ENCODE measurements at places on chromosomes 13 and 19. TPM values are rescaled to one million over a fixed set of nuclear protein-coding genes. Genes with fewer than 3 reads are reported as not detected.
A peak's percentile ranks its signal among the peaks of the same experiment; 100 is the strongest.

GRCh38 chr13:29925457-29926097 lies 75.2 kb upstream of the UBL3 start:
- ATAC-seq, result peak; percentile 44

The CDX2 gene
- not detected for total RNA-seq

DNA sequence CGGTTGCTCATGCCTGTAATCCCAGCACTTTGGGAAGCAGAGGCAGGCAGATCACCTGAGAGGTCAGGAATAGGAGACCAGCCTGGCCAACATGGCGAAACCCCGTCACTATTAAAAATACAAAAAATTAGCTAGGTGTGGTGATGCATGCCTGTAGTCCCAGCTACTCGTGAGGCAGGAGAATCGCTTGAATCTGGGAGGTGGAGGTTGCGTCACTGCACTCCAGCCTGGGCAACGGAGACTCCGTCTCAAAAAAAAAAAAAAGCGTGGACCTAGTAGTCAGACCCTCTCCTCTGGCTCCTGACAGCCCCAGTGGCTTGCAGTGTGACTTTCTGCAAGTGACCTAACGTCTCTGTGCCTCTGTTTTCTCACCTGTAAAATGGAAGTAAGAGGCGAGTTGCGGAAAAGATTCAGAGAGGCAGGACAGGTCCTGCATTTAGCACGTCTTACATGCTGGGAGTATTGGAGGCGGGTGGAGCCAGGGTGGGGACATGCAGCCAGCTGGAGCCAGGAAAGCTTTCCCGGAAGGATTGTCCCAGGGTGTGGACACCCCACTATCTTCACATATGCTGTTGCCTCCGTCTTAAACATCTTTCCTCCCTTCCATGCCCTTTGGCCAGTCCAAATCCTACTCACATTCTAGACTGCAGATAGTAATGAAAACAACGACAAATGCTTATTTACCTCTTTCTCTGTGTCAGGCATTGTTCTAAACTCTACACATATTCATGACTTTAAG lies 2.9 kb downstream of the TUBB4A start:
- ATAC-seq, result no peak

- no peak for ATAC-seq
Observed at GRCh38 chr19:52464798-52465470, 11.6 kb downstream of the ZNF578 start.

GRCh38 chr13:78460176-78460575 lies 143.2 kb downstream of the POU4F1 start:
- no peak for ATAC-seq

- no peak for ATAC-seq
Observed at GRCh38 chr13:78764665-78765064, 105.7 kb upstream of the OBI1 start.
